ENCODE measurements at places on chromosomes 4 and X.

GRCh38 chrX:10597871-10598270 lies 22.5 kb downstream of the MID1 start:
- DNase-seq: no peak

DNA sequence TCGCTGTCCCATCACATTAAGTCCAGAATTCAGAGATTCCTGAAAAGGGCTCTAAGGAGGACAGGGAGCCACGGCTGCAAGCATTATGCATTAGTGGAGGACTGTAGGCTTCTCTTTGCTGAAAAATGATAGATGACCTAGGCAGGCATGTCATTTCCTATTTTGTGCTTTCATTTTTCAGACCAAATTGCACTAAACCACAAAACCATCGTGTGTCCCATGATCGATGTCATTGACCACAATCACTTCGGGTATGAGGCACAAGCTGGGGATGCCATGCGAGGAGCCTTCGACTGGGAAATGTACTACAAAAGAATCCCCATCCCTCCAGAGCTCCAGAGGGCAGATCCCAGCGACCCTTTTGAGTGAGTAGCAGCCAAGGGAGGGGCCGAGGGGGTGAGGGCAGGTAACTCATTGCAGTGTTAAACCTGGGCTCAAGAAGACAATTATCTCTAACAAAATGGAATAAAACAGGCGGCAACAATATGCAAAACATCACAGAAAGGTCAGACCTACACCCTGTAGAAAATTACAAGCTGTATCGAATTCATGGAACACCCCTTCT lies 355.2 kb upstream of the GALNT7 start:
- DNase-seq: no peak

- no peak for DNase-seq
Measured at GRCh38 chr4:172953896-172954568, 214.6 kb upstream of the GALNT7 start.

GRCh38 chrX:15849555-15849954 lies 5.1 kb downstream of the AP1S2 start:
- no peak for DNase-seq

DNA sequence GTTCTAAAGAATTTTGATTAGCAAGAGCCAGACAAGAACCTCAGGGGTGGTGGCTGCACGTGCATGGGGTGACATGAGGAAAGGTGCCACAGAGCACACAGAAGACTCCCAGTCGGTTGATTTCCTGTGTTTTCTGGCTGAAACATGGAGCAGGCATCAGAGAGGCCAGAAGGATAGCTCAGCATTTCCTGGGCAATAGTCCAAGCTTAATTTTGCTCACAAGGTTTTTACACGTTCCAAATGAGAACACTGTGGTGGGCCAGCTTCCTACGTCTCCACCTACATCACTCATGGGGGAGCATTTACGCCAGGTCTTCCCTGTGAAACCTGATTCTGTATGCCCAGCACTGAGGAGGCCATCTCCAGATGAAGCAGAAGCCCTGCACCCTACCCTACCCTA lies 212.5 kb upstream of the CLNK start:
- no peak for DNase-seq

- DNase-seq: no peak
Measured at GRCh38 chr4:175035905-175036304, 117.7 kb downstream of the ADAM29 start.

GRCh38 chrX:259692-260355 lies 21.4 kb upstream of the PLCXD1 start:
- no peak for DNase-seq

- DNase-seq: no peak
Measured at GRCh38 chrX:22202251-22202650, 70.5 kb upstream of the CBLL2 start.

- no peak for DNase-seq
Measured at GRCh38 chr4:109676886-109677285, 26.4 kb downstream of the CASP6 start.

GRCh38 chrX:30196322-30196721 lies 19.0 kb upstream of the MAGEB2 start:
- DNase-seq: no peak

DNA sequence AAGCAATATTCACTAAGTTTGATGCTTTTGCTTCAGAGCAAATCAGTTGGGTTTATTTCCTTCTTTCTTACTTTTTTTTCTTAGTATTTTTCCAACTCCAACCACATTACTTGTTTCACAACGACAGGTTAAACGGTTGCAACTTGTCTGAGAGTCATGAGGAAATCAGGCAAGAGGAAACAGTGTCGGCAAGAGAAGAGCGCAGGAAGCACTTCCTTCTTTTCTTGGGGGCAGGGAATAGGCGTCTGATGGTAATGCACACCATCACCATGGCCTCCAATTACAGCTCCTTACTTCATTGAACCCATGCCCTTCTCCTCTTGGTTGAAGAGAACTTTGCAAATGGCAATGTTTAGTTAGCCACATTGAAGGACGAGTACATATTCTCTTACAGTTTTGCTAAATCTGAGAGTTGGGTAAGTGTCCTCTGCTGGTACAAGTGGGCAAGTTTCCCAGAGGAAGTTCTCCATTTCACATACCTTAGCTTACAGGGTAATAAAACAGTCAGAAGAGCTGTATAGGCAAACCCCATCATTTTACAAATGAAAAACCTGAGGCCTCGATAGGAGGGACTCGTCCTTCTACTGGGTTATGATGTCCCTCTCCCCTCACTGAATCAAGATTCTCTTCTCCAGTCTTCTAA lies 8.3 kb upstream of the CXCL8 start:
- DNase-seq: no peak

DNA sequence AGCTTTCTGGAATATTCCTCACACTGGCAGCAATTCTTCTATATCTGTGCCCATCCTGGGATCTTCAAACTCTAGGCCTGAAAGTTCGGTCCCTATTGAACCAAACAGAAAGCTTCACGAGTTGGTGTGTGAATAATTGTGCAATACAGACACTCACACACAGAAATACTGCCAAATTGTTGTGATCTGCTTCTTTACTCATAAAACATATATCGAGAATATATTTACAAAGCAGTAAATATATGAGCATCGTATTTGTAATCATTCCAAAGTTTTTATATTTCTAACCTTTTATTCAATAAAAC lies 56.6 kb upstream of the BEX4 start:
- no peak for DNase-seq

GRCh38 chr4:45578874-45579273 lies 545.0 kb downstream of the GABRG1 start:
- DNase-seq: no peak

DNA sequence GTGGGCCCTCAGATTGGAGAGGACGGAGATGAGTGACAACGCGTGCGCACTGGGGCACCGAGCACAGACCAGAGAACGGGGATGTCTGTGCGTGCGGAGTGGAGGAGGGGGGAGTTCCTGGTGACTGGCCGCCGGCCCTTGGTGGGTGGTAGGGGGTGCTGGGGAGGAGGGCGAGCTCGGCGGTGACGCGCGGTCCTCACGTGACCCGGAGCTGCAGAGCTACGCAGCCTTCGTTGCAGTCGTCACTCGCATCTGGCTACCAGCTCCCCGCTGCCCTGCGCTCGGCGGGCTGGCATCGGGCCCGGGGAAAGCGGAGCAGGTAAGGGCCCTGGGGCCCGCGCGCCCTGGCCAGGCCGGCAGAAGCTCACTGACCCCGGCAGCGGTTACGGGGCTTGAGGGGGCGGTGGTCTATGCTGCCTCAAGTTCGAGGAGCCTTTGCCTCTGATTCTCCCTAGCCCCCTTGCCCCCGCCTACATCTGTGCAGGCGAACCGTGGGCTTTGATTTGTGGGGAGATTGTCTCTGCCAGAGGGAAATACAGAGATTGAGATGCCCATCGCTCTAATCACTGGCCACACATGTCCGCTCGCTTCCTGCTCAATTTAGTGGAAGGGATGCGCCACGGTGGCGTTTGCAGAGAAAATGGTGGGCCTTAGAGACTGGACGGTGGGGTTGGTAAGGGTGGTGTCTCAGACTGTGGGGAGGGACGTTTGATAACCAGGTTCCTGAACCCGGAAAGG lies at the start of gene ARMCX4:
Gene ARMCX4 (plus strand): TSS at position 245 of the 738 bp plus-strand sequence. CDS start 3,134 bp downstream, outside the sequence.
- DNase-seq: peak; percentile 6

- DNase-seq: no peak
Measured at GRCh38 chr4:94548571-94548970, 96.8 kb downstream of the PDLIM5 start.

- no peak for DNase-seq
Measured at GRCh38 chrX:65572971-65573370, 38.4 kb upstream of the LAS1L start.

GRCh38 chr4:133150486-133151340 lies 1.6 kb downstream of the PCDH10 start:
- no peak for DNase-seq

- no peak for DNase-seq
Measured at GRCh38 chrX:103151799-103152198, 58.9 kb upstream of the NXF3 start.
